ENCODE measurements at places on chromosomes 13 and 19.

DNA sequence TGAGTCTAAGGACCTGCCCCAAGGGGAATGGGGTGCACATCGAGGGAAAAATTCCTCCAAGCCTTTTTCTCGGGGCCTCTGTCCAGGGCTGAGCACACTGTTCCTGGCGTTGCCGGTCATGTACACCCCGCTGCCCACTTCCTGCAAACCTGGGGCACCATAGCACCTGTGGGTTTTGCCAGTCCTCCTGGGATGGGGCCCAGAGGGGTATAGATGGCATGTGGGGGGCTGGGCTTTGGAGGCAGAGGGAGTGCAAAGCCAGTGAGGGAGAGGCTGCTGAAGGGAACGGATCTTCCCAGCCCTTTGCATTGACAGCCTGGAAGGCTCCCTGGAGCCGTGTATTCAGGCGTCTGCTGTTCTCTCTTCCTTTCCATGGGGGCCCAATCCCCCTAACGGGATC is 187.3 kb downstream of the ZNF536 start:
- no peak for DNase-seq

DNA sequence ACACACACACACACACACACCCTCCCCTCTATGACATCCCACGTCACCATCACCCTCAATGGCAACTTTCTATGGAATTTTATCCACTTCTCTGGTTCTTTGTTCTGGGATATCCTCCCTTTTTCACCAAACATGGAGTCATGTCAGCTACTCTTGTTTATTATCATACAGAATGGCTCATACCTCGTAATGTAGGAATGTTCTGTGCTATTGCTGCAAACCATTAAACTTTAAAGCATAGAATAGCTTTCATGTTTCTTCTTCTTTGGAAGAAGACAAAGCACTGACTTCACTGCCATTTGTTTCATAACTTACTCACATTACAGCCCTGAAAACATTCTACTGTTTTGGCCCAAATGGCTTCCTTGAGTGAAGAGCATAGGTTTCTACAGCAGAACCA is 163.4 kb downstream of the FOXO1 start:
- DNase-seq: no peak

- DNase-seq: no peak
Measured at GRCh38 chr13:95492044-95492801, 60.3 kb upstream of the CLDN10 start.

- DNase-seq: no peak
Measured at GRCh38 chr19:43300206-43300605, 30.9 kb upstream of the PSG9 start.

DNA sequence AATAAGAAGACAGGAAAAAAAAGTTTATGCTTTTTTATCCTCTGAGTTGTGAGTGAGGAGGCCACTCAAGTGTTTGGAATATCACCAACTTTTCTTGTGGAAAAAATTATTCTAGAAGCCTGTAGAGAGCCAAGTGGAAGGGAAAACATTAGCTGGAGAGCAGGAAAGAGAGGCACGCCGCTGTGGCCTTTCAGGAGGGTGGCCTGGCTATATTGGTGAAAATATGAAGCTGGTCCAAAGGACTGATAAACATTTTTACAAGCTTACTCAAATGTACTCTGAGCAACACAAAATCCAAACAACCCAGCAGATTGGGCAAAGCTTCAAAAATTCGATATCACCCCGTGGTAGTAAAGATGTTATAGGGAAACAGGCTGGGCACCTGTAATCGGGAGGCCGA is 2.3 kb upstream of the EIF3G start:
- DNase-seq: no peak

Data from NCI-H1417 treated with DMSO at 0.1 percent for 48 hours (cell line).